ENCODE measurements at places on chromosomes 2 and 18.

DNA sequence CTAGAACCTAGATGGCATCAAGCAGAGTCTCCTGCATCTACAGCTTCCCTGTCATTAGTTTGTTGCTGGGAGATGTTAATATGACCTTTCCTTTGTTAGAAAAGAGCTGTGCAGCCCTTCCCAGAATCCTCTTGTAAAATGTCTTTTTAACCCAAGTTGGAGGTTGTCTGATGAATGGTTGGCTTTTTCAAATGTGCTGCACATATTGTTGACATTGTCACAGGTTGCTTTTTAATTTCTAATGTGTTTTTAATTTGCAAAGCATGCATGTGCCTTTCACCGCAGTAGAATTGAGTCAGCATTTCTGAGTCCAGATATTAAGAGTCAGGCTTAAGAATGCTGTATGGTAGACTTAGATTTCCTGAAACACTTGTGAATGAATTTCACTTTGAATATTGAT is 120.8 kb downstream of the GREB1L start:
- no peak for ATAC-seq

DNA sequence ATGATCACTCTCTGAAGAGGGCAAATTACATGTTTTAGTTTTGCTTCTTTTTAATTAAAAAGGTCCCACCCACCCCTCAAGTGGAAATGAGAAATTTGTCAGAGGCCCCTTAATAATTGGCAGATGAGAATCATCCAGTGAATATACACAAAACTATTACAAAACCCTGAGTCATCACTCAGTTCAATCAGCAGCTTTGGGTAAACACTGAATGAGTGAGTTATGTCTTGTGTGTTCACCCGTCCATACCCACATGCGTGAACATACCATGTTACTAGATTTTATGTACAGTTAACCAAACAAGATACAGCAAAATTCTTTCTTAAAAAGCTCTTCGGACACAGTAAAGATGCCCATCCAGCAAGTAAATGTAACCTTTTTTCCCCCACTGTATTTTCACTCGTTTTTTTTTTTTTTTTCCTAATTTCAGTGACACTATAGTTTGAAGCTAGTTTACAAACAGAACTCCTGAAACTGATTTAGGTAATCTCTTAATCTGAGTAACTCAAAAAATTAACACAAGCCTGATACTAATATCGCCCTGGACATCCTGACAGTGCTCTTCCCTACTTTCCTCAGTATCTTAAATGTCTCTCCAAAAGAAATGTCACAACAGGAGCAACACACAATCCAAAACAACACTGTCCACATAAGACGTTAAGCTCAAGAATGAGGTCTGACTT is 1.4 kb downstream of the PSME4 start:
- no peak for ATAC-seq

- no peak for ATAC-seq
These were observed 85.8 kb upstream of the FAM237A start for GRCh38 chr2:206556357-206556949.

DNA sequence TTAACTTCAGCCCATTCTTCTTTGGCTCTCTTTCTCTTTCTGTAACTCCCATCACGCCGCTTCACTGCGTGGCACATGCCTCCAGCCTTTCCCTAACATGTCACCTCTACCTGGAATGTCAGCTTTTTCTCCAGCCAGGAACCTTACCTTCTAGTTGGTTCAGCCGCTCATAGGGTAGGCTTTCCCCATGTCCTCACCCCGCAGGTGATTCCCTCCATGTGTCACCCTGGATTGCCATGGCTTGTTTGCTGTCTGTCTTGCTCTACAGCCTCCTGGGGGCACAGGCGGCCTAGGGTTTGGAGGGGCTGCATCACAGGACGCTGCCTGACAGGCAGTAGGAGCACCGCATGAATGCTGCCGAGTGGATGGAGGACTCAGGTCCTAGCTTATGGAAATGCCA is 39.2 kb downstream of the ARHGEF4 start:
- ATAC-seq: no peak

DNA sequence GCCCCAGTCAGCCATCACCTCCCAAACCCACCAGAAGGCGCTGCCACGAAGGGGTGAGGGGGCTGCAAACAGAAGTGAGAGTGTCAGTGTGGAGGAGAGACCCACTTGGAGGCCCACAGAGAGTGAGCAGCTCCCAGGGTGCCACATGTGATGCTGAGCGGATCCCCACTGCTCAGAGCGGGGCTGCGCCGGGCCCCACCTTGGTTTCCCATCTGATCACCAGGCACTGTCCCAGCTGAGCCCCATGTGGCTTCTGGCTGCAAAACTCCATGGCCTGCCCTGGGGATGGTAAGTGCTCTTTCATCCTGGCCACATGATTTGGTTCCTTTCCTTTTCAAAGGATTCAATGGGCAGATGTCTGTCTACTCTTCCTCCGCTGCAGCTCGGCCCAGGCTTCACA is 23.8 kb downstream of the SNORC start:
- ATAC-seq: no peak

DNA sequence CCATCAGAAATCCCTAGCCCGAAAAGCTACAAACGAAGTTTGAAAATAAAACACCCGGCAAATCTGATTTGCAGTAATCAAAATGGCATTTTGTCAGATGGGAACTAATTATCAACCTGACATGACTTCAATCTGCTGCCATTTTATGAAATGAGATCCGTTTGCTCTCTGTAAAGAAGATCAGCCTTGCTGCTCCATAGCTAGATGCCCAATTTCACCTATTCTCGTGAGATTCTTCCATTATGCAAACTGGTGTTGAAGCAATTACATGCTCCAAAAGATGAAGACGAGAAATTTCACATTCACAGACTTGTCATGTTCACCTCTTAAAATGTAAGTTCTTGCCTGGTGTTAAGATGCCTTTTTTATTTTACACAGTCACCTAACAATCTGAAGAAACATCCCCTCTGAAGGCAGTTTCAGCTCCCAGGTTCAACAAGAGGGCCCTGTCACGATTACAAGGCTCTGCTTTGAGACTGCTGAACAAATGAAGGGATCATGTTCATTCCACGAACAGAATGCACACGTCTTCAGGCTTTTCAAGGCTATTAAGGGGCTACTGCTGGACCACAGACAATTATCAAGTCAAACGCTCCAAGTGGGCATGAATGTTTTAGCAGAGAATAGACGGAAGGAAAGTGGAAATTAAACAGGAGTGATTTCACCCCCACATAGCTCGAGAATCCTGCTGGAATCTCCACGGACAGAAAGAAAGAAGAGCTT is 172.6 kb upstream of the PID1 start:
- ATAC-seq: no peak

GRCh38 chr2:3131636-3132326 is 245.8 kb downstream of the EIPR1 start:
- ATAC-seq: no peak

DNA sequence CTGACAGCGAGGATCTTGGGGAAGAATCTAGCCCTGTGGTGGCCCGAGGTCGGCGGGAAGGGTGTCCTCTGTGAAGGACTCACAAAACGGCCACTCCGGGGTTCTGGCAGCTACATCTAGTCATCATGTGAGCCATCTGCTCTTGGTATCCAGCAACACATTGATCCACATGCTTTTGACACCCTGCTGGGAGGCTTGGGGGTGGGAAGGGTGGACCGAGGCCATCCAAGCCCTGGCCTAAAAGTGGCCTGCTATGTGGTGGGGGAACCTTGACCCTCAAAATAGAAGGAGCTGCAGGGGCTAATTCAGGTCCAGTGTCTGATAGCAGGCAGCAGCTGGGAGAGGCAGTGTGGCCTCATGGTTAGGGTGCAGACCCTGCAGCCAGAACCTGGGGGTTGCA is 145.7 kb downstream of the CELF4 start:
- ATAC-seq: no peak

DNA sequence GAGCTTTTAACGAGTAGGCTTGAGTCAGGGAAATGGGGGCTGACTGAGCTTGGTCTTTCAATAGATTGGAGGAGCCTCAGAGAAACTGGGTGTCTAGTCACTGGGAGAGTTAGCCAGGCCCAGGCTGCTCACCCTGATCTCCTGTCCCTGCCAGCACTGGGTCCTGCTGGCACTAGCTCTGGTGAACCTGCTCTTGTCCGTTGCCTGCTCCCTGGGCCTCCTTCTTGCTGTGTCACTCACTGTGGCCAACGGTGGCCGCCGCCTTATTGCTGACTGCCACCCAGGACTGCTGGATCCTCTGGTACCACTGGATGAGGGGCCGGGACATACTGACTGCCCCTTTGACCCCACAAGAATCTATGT is 720 bp downstream of the KRTCAP3 start:
- ATAC-seq: no peak

DNA sequence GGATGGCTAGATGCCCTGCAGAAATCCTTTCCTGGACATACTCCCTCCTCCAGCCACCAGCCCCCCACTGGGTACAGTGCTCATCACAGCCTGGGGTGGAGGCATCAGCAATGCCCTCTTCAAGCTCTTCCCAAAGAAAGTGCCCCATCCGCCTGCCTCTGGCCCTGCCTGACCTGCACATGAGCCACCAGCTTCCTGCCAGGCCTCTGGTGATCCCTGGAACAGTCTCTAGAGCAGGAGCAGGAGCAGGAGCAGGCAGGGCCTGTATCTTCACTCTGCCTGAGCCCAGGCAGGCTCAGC is 54.1 kb upstream of the CAB39 start:
- no peak for ATAC-seq

All from stimulated activated memory B cell treated with anti-CD40 and anti-IgM and Interleukin-4, amounts not matched to agents 10 μg/mL and 1 μg/mL and 100 μg/mL, for 72 hours (primary cell).